Activated CD4-positive, CD25-positive, alpha-beta regulatory T cell treated with anti-CD3 and anti-CD28 coated beads, Interleukin-2, amount 50 U/mL, for 72 hours (primary cell): ENCODE measurements at places on chromosomes 11 and 22.

GRCh38 chr11:111176603-111177002 is 68.9 kb upstream of the POU2AF2 start:
- no peak for DNase-seq

GRCh38 chr22:35921777-35922176 is 106.8 kb downstream of the RBFOX2 start:
- DNase-seq = no peak

DNA sequence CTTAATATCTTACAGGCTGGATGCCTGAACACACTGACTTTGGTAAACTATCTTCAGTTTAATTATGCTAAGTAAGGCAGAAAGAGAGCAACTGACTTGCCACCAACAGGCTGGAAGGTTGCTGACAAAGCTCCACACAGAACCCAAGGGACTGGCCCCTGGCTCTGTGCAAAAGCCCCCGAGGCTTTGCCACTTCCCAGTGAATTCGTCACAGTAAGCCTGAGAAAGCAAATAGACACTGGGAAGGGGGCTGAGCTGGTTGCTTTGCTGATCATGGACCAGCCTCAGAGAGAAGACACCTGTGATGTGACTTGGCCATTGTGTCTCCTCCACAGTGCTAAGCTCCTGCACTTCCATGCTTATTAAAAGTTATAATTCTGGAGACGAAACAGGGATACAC is 91.7 kb downstream of the BLID start:
- no peak for DNase-seq

DNA sequence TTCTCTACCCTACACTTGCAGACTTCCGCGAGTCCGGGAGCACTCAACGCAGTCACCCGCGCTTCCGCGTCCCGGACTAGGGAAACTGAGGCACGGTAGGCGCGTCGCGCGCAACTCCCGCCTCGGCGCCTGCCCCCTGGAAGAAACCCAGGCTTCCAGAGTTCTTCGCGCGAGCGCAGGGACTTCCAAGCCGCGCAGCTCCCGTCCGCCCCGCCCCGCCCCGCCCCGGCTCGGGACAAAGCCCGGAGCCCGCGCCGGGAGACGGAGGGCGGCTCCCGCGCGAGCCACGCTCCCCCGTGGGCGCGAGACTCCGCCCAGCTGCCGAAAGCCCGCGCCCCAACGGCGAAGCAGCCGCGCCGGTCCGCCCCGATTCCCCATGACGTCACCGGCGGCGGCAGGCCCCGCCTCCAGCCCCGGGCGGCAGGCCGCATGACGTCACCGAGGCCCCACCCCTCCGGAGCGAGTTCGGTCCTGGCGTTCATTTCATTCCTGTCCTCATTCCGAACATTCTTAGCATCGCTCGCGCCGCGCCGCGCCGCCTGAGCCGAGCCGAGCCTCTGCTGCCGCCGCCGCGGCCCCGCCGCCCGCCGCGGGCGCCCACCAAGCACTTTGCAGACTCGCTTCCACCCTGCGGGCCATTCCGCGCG is at the start of gene TEAD1:
TSS of gene TEAD1 (plus strand) at position 498 of the 647 bp plus-strand sequence.
- DNase-seq = peak; percentile 80

DNA sequence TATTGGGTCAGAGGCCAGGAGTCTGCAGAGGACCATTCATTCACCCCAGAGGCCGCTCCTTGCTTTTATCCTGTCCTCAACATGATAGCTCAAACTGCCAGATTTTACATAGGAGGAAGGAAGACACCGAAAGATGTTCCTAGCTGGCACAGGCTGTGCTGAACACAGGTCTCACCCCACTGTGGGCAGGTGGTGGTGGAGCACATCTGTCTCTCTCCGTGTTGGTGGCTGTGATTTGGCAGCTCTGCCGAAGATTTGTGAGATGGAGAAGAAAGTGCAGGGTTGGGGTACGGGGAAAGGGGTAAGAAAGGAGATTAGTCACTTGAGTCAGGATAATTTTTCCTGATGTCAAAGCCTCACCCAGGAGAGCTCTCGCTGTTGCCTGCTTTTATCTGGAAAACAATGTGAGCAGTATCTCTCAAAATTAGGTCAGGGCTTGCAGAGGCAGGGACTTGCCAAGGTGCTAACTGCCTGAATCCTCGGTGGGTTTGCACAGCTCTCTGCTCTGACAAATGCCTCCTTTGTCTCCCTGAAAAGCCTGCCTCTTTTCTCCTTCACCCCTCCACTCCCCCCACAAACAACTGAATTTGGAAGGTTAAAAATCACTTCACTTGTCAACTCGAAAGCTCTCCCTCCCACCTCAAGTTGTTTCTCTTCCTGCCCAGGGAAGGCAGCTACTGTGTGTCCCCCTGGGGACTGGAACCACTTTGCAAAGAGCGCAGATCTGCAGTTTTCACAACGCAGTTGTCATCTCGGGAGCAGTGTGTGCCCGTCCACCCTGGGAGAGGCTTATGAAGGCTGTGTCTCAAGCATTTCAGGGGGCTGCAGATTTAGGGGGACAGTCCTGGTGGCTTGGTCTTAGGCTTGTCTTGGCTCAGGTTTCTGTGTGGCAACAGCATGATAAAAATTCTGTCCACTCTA is 299.7 kb downstream of the ST3GAL4 start:
- no peak for DNase-seq

- DNase-seq = no peak
Measured at GRCh38 chr11:122593473-122594420, 61.8 kb upstream of the UBASH3B start.

- no peak for DNase-seq
Measured at GRCh38 chr22:23817146-23817545, 21.7 kb downstream of the DERL3 start.

GRCh38 chr11:92682136-92682535 is 287.3 kb upstream of the MTNR1B start:
- no peak for DNase-seq

- DNase-seq = no peak
Measured at GRCh38 chr11:34846467-34846866, 69.7 kb downstream of the APIP start.

DNA sequence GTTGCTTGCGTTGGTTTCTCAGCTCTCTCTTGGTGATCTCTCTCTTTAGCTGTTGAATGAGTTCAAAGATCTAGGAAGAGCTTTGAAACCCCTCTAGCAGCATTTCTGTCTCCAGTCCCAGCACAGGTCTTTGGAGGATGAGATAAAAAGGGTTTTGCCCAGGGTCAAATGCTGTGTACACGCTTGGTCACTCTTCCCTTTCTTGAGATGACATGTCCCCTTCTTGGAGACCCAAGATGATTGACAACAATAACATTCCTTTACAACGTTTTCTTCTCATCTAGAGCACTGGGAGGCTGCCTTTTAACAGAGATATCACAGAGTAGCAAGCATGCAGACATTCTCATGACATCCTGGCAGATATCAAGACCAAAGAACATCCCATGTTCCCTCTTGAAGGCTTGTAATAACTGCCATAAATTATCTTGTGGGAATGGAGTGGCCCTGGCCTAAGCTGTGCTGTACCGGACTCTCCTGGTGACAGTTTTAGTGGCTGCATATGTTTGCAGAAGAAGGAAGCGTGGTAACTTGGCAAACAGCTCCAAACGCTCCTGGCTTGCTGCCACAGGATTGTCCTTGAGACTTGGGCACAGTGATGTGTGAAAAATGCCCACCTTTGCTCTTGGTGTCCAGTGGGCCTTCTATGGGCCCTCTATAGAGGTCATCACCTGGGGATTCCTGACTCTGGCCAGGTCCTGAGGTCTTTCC is 107.8 kb downstream of the PTPRJ start:
- no peak for DNase-seq

- no peak for DNase-seq
Measured at GRCh38 chr11:1823376-1824220, 11.2 kb upstream of the SYT8 start.

DNA sequence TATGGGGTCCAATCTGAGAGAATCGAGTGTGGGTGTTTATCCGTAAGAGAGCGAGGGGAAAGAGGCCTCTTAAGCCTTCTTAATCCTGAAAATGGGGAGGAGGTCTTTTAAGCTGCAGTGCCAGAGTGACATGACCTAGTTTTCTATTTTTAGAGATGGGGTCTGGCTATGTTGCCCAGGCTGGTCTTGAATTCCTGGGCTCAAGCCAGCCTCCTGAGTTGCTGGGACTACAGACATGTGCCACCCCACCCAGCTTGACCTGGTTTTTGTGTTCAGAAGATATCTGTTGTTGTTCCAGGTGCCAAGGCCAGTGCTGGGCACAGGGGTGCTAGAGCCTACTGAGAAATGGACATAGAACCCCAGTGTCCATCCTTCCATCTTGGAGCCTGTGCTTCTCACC is 1.4 kb downstream of the BAD start:
- no peak for DNase-seq

DNA sequence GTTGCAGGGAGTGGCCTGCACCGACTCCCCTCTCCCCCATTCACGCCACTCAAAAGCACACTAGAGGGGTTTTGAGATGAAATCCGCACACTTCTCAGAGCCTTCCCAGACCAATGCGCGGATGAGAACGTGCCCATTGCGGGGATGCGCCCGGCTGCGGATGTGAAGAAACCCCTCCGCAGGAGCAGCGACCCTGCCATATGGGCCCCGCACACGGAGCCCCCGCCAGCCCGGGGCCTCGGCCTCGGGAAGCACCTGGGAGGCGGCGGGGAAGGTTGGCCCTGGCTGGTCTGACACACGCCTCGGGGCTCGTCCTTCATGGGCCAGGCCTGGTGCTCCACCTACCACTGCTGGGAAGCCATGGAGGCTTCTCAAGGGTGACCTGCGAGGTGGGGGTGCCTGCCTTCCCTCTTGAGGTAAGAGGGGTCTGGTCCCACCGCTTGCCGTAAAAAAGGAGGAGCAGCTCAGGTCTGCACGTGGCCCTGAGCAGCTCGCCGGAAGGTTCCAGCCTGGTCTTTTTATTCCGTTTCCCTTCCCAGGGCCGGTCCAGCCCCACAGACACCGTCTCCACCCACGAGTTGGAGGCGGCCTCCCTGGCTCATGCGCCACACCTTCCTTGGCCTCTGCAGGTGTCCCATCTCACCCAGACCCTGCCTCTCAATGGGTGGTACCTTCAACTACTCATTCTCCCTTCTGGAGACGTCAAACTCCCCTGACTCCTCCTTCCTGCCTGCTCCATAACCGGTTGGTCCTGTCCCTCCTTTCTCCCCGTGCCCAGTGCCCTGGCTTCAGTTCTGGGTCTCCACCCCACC is 39.4 kb downstream of the TRMU start:
- no peak for DNase-seq

- DNase-seq = no peak
Measured at GRCh38 chr11:47714554-47715081, 551 bp downstream of the AGBL2 start.

GRCh38 chr11:2420502-2421225 is 20.1 kb downstream of the TSSC4 start:
- DNase-seq = peak; percentile 80

GRCh38 chr11:35419184-35419829 is at the start of gene SLC1A2:
Gene SLC1A2 (minus strand): TSS chr11:35419558. CDS start chr11:35418966, 592 bp downstream.
- no peak for DNase-seq

- no peak for DNase-seq
Measured at GRCh38 chr11:43732225-43732624, 51.7 kb downstream of the HSD17B12 start.

- DNase-seq = no peak
Measured at GRCh38 chr11:70517988-70518907, 119.9 kb downstream of the CTTN start.

GRCh38 chr11:130601141-130601540 is 152.7 kb downstream of the ADAMTS15 start:
- no peak for DNase-seq

DNA sequence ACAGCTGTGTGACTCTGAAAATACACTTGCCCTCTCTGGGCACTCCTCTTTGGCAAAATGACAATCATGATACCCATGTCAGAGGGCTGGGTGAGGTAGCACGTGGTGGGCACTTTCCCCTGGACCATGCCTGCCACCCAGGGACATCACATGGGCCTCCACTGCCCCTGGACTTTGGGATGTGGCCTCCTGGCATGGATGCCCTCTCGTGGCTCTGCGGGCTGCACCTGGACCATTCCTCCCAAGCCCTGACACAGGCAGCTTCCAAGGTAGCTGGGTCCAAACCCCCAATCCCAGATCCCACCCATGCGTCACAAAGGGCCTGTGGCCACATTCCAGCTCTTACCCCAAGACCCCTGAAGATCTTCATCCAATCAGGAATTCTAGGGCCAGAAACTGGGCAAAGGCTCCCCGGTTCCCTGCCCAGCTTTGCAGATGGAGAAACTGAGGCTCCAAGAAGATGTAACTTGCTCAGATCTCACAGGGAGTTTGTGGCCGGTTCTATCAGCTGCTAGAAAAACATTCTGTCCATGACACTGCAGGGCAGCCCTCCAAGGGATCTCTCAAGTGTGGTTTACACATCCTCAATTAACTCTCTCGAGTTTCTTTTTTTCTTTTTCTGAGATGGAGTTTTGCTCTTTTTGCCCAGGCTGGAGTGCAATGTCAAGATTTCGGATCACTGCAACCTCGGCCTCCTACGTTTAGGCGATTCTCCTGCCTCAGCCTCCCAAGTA is 35.4 kb upstream of the CYB5R3 start:
- DNase-seq = no peak

- DNase-seq = no peak
Measured at GRCh38 chr11:79397252-79397651, 43.6 kb downstream of the TENM4 start.

- DNase-seq = no peak
Measured at GRCh38 chr22:29139965-29140782, 65.5 kb upstream of the EMID1 start.

DNA sequence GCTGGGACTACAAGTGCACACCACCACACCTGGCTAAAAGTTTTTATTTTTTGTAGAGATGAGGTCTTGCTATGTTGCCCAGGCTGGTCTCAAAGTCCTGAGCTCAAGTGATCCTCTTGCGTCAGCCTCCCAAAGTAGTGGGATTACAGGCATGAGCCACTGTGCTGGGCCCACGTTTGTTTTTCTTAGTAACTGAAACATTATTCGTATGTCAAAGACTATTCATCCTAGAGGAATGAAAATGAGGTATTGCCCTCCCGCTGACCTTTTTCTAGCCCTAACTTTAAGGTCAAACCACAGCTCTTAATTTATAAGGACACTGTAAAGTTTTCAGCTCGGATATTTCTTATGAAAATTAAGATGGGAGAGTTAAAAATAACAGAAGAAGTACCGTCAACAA is 33.2 kb upstream of the PAX6 start:
- no peak for DNase-seq
